Stimulated activated CD4-positive, alpha-beta T cell treated with anti-CD3 and anti-CD28 coated beads, Interleukin-12 subunit alpha, Interleukin-12 subunit beta, amount 100 ng/mL, for 4 hours (primary cell): ENCODE measurements at places on chromosomes 7 and 10.

- DNase-seq = no peak
Observed at GRCh38 chr10:96642530-96642929, 55.7 kb upstream of the TM9SF3 start.

DNA sequence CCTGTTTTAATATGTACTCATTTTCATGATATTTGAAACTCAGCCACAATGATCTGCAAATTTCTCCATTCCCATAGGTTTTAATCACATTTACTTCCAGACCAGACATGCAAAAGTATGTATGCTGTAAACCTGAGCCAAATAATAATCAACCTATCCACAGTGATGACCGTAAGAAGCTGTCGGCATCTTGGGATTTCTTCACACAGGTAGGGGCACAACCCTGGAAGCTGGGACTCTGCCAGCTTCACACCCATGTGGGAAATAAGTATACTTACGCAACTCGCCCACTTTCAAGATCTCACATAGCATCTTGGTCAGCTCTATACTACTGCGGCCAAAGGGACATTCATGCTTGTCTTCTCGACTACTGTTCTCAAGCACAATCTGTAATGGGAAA lies 352.3 kb downstream of the ELMO1 start:
- DNase-seq = no peak

GRCh38 chr10:125118011-125118611 lies 42.3 kb downstream of the CTBP2 start:
- DNase-seq = no peak

- DNase-seq = no peak
Observed at GRCh38 chr7:84705079-84705478, 481.8 kb downstream of the SEMA3D start.

DNA sequence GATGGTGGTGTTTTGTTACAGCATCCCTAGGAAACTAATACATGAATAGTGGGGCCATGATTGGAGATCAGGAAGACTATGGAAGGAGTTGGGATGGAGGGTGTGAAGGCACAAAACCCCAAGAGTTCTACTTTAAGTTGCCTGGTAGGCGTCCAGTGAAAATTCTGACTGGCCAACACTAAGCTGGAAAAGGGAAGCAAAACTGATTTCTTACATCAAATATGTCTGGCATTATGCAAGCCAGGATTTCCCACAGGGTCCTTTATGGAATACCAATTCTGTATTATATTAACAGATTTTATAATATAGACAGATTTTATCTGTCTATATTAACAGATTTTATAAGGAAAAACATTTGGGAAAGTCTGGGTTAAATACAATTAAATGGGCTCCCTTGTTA lies 16.2 kb downstream of the CPVL start:
- DNase-seq = no peak

DNA sequence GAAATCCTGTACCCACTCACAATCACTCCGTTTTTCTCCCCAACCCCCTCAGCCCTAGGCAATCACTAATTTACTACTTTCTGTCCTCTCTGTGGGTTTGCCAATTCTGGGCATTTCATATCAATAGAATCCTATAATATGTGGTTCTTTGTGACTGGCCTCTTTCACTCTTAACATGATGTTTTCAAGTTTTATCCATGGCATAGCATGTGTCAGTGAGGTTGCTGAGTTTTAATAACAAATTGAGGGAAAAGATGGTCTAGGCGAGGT lies 11.9 kb downstream of the PLAU start:
- no peak for DNase-seq

DNA sequence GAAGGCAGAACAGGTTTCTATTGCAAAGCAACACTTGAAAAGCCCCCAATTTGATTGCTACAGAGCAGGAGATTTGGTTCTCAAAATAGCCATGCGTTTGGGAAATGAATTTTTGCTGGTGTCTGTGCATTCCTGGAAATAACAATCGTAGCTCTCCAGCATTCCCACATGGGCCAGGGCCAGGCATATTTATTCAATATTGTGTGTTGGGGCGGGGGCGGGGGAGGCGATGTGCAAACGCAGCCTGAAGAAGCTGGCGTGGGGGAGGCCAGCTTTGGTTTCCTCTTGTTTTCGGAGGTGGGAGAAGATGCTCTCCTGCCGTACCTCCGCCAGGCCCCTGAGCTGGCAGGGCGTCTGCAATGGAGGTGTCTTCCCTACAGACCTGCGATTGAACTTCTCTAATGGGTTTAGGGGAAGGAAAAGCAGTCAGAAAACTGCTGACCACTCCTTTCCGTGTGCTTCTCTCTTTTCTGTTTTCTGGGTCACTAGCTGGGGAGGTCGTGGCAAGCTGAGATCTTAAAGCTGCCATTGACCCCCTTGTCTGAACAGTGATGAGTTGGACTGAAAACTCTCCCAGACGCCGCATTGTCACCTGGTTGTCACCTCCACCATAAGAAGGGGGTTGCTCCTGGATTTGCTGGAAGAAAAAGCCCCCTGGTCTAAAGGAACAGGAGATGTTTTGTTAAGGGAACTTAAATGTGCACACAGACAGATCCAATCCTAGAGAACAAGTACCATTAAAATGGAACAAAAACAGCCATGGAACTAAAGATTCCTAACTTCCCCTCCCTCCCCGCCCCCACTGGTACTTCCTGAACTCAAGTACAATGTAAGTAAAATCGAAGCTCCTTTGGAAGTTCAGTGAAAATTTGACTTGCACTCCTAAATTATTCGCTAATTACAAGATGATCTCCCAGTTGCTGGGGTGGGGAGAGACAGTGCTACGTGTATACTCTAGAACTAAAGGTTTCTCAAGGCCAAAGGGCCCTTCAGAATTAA lies 56.4 kb upstream of the HABP2 start:
- no peak for DNase-seq

DNA sequence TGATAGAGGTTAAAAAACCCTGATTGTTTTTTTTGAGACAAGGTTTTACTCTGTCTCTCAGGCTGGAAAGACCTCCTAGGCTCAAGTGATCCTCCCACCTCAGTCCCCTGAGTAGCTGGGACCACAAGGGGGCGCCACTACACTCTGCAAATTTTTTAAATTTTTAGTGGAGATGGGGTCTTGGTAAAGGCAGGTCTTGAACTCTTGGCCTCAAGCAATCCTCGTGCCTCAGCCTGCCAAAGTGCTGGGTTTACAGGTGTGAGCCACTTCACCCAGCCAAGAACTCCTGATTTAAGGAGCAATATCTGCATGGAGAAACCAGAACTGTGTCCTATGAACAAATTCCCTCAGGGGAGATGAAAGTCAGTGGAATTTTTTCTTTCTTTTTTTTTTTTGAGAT lies 7.3 kb upstream of the KLHDC10 start:
- peak; percentile 75 for DNase-seq

DNA sequence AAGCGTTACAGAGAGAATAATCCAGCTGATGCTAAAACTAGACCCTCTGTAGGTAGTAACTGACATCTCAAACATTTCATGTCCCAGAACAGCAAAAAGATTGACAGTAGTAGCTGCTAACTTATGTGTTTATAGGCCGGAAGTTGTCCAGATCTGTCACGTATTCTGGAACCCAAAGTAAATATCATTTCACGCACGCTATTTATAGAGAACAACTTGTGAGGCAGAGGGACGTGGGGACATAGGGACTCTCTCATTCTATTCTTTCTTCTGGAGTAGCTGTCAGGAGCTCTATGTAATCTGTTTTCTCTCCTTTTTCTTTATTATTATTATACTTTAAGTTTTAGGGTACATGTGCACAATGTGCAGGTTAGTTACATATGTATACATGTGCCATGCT lies 22.3 kb downstream of the AGK start:
- no peak for DNase-seq

- DNase-seq = no peak
Observed at GRCh38 chr7:132930881-132931280, 151.0 kb downstream of the CHCHD3 start.

DNA sequence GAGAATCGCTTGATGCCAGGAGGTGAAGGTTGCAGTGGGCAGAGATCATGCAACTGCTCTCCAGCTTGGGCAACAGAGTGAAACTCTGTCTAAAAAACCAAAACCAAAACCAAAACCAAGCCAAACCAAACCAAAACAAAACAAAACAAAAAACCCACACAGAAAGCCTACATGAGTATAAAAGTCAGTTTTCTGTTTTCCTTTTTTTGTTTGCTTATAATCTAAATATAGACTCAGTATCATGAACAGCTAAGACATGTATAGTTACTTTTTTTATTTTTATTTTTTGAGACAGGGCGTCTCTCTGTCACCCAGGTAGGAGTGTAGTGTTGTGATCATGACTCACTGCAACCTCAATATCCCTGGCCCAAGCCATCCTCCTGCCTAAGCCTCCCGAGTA lies 16.8 kb upstream of the MTPN start:
- DNase-seq = no peak

DNA sequence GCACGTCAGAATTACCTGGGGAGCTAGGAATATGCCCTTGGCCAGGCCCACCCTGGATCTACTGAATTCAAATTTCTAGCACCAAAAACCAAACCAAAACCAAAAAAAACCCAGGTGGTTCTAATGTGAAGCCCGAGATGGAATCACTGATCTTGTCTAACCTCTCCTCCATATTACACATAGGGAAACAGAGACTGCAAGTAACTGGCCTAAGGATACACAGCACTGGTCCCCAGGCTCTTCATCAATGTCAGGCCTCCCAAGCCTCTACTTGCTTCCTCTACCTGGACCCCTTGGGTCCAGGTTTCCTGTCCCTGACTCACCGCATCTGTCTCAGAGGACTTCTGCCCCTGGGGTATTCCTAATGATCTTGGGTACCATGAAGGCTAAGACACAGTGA lies 30.7 kb downstream of the ZCCHC24 start:
- DNase-seq = no peak

GRCh38 chr10:113019096-113019495 lies 69.0 kb downstream of the TCF7L2 start:
- DNase-seq = no peak

- no peak for DNase-seq
Observed at GRCh38 chr7:70457883-70458680, 673.9 kb upstream of the GALNT17 start.

- DNase-seq = no peak
Observed at GRCh38 chr7:131130324-131130723, 197.4 kb upstream of the MKLN1 start.

DNA sequence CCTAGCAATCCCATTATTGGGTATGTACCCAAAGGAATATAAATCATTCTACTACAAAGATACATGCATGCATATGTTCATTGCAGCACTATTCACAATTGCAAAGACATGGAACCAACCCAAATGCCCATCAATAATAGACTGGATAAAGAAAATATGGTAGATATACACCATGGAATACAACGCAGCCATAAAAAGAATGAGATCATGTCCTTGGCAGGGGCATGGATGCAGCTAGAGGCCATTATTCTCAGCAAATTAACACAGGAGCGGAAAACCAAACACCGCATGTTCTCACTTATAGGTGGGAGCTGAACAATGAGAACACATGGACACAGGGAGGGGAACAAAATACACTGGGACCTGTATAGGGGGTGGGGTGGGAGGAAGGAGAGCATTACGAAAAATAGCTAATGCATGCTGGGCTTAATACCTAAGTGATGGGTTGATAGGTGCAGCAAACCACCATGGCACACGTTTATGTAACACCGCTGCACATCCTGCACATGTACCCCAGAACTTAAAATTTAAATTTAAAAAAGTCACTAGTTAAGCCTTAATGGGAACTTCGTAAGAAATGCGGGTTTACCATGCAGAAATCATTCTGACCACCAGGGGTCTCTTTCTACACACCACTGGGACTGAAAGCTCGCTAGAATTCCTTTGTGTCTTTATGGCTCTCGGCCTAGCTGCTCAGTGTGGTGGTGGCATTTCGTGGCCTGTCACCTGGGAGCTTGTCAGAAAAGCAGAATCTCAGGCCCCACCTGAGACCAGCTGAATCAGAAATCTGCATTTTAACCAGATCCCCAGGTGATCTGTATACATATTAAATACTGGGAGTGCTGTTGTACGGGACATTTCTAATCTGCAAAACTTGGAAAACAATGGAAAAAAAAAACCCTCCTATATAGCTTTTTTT lies 9.5 kb downstream of the ANKRD1 start:
- DNase-seq = peak; percentile 16

- DNase-seq = no peak
Observed at GRCh38 chr7:131882321-131882720, 325.9 kb upstream of the PODXL start.

GRCh38 chr10:119290301-119291048 lies 83.1 kb downstream of the GRK5 start:
- DNase-seq = no peak

DNA sequence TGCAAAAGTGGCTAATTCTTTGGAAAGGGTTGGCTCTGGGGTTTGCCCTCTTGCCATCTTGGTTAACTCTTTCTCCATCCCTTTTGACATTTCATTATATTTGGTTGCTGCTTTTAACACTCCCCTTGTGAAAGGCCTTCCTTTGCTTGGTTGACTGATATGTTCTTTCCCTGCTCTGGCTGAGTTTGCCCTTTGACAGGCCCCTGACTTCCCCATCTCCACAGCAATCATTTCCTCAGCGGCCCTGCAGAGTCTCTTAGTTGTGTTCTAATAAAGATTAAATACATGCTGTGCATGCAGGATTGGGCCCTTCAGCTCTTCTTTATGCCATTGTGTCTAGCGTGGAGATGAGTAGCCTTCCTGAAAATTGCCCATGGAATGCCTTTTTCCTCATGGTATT lies 84.5 kb upstream of the CSTF2T start:
- DNase-seq = no peak

DNA sequence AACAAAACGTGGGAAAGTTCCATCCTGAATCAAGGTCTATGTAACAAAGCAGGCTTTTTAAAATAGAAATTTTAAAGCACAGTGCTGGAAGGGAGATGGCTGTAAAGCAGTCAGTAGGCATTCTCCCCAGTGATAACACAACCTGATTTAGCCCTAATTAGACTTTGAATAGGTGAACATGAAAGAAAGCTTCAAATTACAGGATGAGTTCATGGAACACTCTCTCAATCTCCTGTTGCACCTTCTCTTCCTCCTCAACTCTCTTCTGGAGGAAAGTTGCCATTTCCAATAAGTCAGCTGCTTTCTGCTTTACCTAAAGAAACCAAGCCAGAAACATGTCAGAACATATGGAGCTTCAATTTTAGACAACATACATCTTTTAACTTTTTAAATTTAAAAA lies 20.1 kb downstream of the SFR1 start:
- DNase-seq = no peak

GRCh38 chr10:68816796-68817412 lies 10.4 kb upstream of the STOX1 start:
- no peak for DNase-seq

- DNase-seq = no peak
Observed at GRCh38 chr7:85593355-85593754, 406.5 kb upstream of the SEMA3D start.

DNA sequence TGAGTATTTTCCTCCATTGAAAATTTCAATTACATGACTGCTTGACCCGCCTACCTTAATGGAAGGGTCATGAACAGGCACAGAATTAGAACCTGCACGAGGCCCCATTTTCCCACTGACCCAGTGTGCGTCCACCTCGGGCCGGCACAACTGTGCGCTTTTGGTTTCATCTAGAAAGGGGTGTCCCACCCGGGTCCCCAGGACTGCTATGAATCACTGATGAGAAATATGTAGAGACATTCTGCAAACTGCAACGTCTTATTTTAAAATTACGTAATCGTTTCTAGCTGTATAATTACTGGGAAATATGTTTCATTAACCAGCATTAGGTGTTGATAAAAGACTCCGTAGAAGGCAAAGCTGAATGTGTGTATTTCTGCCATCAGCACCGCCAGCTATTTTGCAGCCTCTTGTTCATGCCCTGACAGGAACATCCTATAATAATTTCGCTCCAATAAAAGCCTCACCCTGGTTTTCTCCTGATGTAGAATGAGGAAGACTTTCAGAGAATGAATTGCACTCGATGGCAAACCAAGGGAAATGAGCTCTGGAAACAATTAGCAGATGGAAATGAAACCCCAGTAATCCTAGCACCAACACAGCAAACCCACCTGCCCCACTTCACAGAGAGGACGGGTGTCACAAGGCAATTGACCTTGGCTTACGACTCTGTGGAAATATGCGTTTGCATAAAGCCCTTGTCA lies 562.1 kb downstream of the DNAJB6 start:
- no peak for DNase-seq
